ENCODE measurements at places on chromosomes 3 and 15.

- no peaks in the 10 kb centered on the region for H3K36me3 ChIP-seq
- no peak overlapping the region for H3K4me3 ChIP-seq
- no peaks in the 10 kb centered on the region for H3K27me3 ChIP-seq
- H3K27ac ChIP-seq: no peak overlapping the region
- H3K4me1 ChIP-seq: peaks cover 27% of the 10 kb centered on the region
- no peak for DNase-seq
These were observed 27.0 kb downstream of the VIPR1 start for GRCh38 chr3:42529468-42529867.

GRCh38 chr3:141237701-141238521 is 6.3 kb downstream of the PXYLP1 start:
- H3K4me3 ChIP-seq: peak overlapping the region; percentile 18
- peak; percentile 65 for DNase-seq
- no peaks in the 10 kb centered on the region for H3K27me3 ChIP-seq
- H3K4me1 ChIP-seq: peaks cover 82% of the 10 kb centered on the region
- peak overlapping the region; percentile 69 for H3K27ac ChIP-seq

GRCh38 chr3:100334488-100335351 is at the start of gene NIT2:
TSS of gene NIT2 (plus strand) at chr3:100334757. CDS start at chr3:100334792, 35 bp downstream.
- H3K27me3 ChIP-seq: no peaks in the 10 kb centered on the region
- peaks cover 5% of the 10 kb centered on the region for H3K36me3 ChIP-seq

GRCh38 chr15:40355976-40356585 is 1.9 kb upstream of the DISP2 start:
- H3K27me3 ChIP-seq: peaks cover 10% of the 10 kb centered on the region
- no peak for DNase-seq
- H3K4me3 ChIP-seq: no peak overlapping the region
- H3K4me1 ChIP-seq: peaks cover 9% of the 10 kb centered on the region
- H3K27ac ChIP-seq: no peak overlapping the region

- no peak overlapping the region for H3K4me3 ChIP-seq
- DNase-seq: no peak
- no peak overlapping the region for H3K27ac ChIP-seq
- H3K27me3 ChIP-seq: peaks cover 14% of the 10 kb centered on the region
These were observed 42.6 kb upstream of the TMCO5A start for GRCh38 chr15:37891766-37892368.

- H3K27ac ChIP-seq: no peak overlapping the region
- no peaks in the 10 kb centered on the region for H3K27me3 ChIP-seq
- H3K4me3 ChIP-seq: no peak overlapping the region
- no peaks in the 10 kb centered on the region for H3K36me3 ChIP-seq
These were observed 16.5 kb downstream of the BCHE start for GRCh38 chr3:165820671-165821123.

- DNase-seq: no peak
- H3K36me3 ChIP-seq: no peaks in the 10 kb centered on the region
- H3K27me3 ChIP-seq: no peaks in the 10 kb centered on the region
These were observed 36.2 kb downstream of the ZNF589 start for GRCh38 chr3:48276911-48277641.

DNA sequence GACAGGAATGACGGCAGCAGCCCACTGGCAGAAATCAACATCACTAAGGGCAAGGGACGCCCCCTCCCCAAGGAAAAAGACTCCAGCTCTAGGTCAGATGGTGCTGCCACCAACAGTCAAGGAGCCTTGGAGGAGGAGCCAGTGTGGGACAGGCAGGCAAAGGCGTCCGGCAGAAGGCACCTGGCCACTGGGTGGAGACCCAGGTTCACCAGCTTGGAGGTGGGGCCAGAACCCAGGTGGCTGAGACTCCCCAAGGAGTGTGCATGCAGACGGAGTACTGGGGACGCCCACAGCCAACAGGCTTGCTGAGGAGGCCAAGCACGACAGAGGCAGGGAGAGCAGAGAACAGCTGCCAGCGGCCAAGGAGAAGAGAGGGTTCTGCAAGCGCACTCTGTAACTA is 35.2 kb downstream of the PTPN23 start:
- H3K27ac ChIP-seq: no peak overlapping the region
- no peak for DNase-seq
- peaks cover 14% of the 10 kb centered on the region for H3K36me3 ChIP-seq
- no peaks in the 10 kb centered on the region for H3K27me3 ChIP-seq
- H3K4me3 ChIP-seq: no peak overlapping the region

DNA sequence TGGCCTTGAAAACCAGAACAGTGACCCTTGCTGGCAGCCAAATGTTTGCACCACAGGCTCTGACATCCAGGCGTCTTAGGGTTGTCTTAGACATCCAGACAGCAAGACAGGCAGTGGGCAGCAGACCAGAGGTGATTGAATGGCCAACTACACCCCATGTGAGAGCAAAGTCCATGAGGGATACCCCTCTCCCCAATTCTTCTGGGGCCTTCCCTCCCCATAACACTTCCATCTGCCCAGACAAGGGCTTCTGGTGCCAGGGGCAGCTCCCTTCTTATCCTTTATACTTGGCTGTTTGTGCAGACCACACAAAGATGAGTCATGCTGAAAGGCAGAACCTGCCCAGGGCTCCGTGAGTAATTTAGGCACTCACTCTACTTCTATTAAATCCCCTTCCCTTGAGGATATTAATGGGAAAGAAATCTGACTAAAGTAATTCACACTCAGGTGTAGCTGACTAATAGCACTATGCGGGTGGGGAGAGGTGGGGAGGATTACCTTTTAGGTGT is 257.9 kb downstream of the UACA start:
- DNase-seq: peak; percentile 55
- H3K4me3 ChIP-seq: no peak overlapping the region
- H3K4me1 ChIP-seq: peaks cover 80% of the 10 kb centered on the region
- H3K27ac ChIP-seq: peak overlapping the region; percentile 49
- H3K27me3 ChIP-seq: peaks cover 18% of the 10 kb centered on the region
- peaks cover 21% of the 10 kb centered on the region for H3K36me3 ChIP-seq

- H3K27ac ChIP-seq: no peak overlapping the region
- no peaks in the 10 kb centered on the region for H3K36me3 ChIP-seq
- H3K4me1 ChIP-seq: no peaks in the 10 kb centered on the region
- H3K4me3 ChIP-seq: no peak overlapping the region
These were observed 110.6 kb downstream of the ABI3BP start for GRCh38 chr3:100882571-100882984.

- DNase-seq: peak; percentile 61
- no peaks in the 10 kb centered on the region for H3K27me3 ChIP-seq
- peak overlapping the region; percentile 78 for H3K27ac ChIP-seq
- H3K36me3 ChIP-seq: peaks cover 8% of the 10 kb centered on the region
These were observed 96.1 kb upstream of the CHD2 start for GRCh38 chr15:92803852-92804609.

GRCh38 chr3:55648591-55649318 is 161.6 kb upstream of the WNT5A start:
- no peaks in the 10 kb centered on the region for H3K27me3 ChIP-seq
- H3K4me3 ChIP-seq: no peak overlapping the region
- no peaks in the 10 kb centered on the region for H3K36me3 ChIP-seq
- H3K4me1 ChIP-seq: no peaks in the 10 kb centered on the region

- H3K36me3 ChIP-seq: no peaks in the 10 kb centered on the region
- no peak for DNase-seq
- peaks cover 4% of the 10 kb centered on the region for H3K4me1 ChIP-seq
- H3K27me3 ChIP-seq: peaks cover 30% of the 10 kb centered on the region
These were observed 255.9 kb downstream of the XXYLT1 start for GRCh38 chr3:195015021-195015420.

DNA sequence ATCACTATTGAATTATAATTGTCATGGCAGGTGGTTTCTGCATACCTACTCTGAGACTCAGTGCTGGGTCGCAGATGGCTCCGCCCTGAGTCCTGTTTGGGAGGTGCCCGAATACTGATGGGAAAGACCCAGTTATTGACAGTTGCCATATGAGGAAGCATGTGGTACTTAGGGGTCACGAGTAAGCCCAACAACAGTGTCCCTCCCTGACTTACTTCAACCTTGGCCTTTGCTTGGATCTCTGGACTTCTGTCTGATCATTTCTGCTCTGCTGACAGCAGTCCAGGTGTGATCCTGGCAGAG is 16.8 kb downstream of the MRAS start:
- no peaks in the 10 kb centered on the region for H3K36me3 ChIP-seq
- no peaks in the 10 kb centered on the region for H3K4me1 ChIP-seq
- H3K27ac ChIP-seq: no peak overlapping the region
- H3K27me3 ChIP-seq: peaks cover 13% of the 10 kb centered on the region

DNA sequence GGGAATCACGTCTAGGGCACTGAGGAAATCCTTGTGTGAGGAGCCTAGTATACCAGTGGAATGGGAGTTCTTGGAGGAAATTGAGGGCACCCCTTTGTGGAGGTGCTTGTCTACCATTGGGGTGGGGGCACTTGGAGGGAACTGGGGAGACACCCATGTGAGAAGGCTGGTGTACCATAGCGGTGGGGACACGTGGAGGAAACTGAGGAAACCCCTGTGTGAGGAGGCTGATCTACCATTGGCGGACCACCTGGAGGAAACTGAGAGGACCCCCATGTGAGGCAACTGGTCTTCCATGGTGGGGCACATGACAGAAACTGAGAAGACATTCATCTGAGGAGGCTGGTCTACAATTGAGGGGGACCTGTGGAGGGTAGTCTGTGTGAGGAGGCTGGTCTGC is 164.5 kb downstream of the FBLN2 start:
- H3K27ac ChIP-seq: no peak overlapping the region
- no peaks in the 10 kb centered on the region for H3K36me3 ChIP-seq
- no peaks in the 10 kb centered on the region for H3K4me1 ChIP-seq
- H3K4me3 ChIP-seq: no peak overlapping the region
- no peaks in the 10 kb centered on the region for H3K27me3 ChIP-seq

DNA sequence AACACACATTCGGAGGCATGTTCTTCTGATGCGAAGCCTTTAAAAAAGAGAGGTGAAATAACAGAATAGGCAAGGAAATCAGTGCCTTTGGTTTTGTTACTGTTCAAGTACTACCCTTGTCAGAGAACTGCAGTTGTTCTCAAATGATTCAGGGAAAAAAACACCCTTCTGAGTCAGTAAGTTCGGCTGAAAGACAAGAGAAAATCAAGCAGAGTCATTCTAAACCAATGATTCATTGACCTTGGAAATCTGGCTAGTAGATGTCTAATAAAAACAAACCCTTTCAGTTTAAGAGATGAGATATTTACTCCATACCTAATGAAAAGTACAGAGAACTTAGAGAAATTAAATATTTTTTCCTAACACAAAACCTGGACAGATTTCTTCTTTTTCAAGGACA is 72.7 kb upstream of the ABI3BP start:
- no peaks in the 10 kb centered on the region for H3K36me3 ChIP-seq
- no peak overlapping the region for H3K27ac ChIP-seq
- peaks cover 26% of the 10 kb centered on the region for H3K27me3 ChIP-seq
- no peak for DNase-seq
- H3K4me3 ChIP-seq: no peak overlapping the region

DNA sequence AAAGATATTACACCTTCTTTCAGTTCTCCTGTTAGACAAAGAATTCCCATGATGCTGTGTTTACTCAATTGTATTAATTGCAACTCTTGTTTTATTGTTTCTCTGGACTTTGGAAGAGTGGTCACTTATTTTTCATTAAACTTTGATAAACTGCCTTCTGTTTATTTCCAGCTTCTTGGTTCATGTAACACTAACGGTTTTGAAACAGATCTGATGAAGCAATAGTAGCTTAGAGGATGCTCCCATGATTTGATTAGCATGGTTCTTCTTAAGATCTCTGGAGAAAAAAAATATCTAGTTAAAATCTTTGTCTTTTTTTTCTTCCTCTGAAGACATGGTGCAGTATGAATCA is 90.1 kb downstream of the FNDC3B start:
- no peak for DNase-seq
- H3K27ac ChIP-seq: peak overlapping the region; percentile 79
- H3K4me1 ChIP-seq: peaks cover 50% of the 10 kb centered on the region
- H3K27me3 ChIP-seq: no peaks in the 10 kb centered on the region

- no peak for DNase-seq
- no peak overlapping the region for H3K4me3 ChIP-seq
- H3K36me3 ChIP-seq: peaks cover 28% of the 10 kb centered on the region
- H3K4me1 ChIP-seq: peaks cover 57% of the 10 kb centered on the region
- H3K27ac ChIP-seq: peak overlapping the region; percentile 44
- peaks cover 73% of the 10 kb centered on the region for H3K27me3 ChIP-seq
These were observed 19.3 kb upstream of the LZTFL1 start for GRCh38 chr3:45861043-45861719.

- no peak overlapping the region for H3K4me3 ChIP-seq
- H3K36me3 ChIP-seq: peaks cover 21% of the 10 kb centered on the region
- H3K27me3 ChIP-seq: no peaks in the 10 kb centered on the region
- peaks cover 23% of the 10 kb centered on the region for H3K4me1 ChIP-seq
- DNase-seq: no peak
These were observed 35.1 kb upstream of the EIF3J start for GRCh38 chr15:44501768-44502366.

GRCh38 chr3:157129803-157130466 is 30.0 kb downstream of the CCNL1 start:
- peaks cover 78% of the 10 kb centered on the region for H3K4me1 ChIP-seq
- H3K4me3 ChIP-seq: peak overlapping the region; percentile 59
- H3K27me3 ChIP-seq: no peaks in the 10 kb centered on the region
- peak overlapping the region; percentile 96 for H3K27ac ChIP-seq

GRCh38 chr3:132569153-132569552 is 27.9 kb upstream of the ACKR4 start:
- no peak for DNase-seq
- H3K36me3 ChIP-seq: peaks cover 23% of the 10 kb centered on the region
- no peaks in the 10 kb centered on the region for H3K27me3 ChIP-seq
- no peak overlapping the region for H3K4me3 ChIP-seq

GRCh38 chr3:54273791-54274190 is 151.4 kb downstream of the CACNA2D3 start:
- no peak for DNase-seq
- H3K4me1 ChIP-seq: no peaks in the 10 kb centered on the region
- no peaks in the 10 kb centered on the region for H3K36me3 ChIP-seq
- H3K4me3 ChIP-seq: no peak overlapping the region
- H3K27me3 ChIP-seq: no peaks in the 10 kb centered on the region
- no peak overlapping the region for H3K27ac ChIP-seq

GRCh38 chr15:76057332-76058000 is 2.3 kb upstream of the TMEM266 start:
- no peaks in the 10 kb centered on the region for H3K36me3 ChIP-seq
- no peak overlapping the region for H3K27ac ChIP-seq
- no peak overlapping the region for H3K4me3 ChIP-seq
- H3K27me3 ChIP-seq: peaks cover 67% of the 10 kb centered on the region
- peak; percentile 47 for DNase-seq

DNA sequence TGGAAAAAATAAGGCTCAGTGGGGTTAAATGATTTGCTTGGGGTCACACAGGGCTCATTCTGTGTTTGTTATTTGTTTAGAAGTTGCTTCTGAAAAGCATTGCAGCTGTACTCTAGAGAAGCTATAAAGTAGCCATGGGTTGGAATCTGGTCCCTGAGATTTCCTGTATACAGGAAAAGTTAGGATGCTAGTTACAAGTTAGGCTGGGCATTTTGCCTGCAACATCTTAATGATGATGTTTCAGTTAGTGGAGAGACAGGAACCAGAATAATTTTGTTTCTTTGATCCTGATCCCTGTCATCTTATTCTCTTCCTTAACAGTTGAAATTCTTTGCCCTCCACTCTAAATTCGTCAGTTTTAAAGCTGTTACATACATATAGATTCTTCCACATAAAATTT is 445.3 kb downstream of the OTOL1 start:
- H3K4me3 ChIP-seq: no peak overlapping the region
- no peaks in the 10 kb centered on the region for H3K27me3 ChIP-seq
- H3K4me1 ChIP-seq: no peaks in the 10 kb centered on the region
- H3K27ac ChIP-seq: no peak overlapping the region
- no peaks in the 10 kb centered on the region for H3K36me3 ChIP-seq
- DNase-seq: no peak

- peak overlapping the region; percentile 67 for H3K27ac ChIP-seq
- H3K4me3 ChIP-seq: peak overlapping the region; percentile 5
- H3K27me3 ChIP-seq: no peaks in the 10 kb centered on the region
- H3K36me3 ChIP-seq: peaks cover 53% of the 10 kb centered on the region
These were observed 58.5 kb downstream of the TGFBR2 start for GRCh38 chr3:30664884-30665283.
